ENCODE measurements at places on chromosomes 5 and 9.

DNA sequence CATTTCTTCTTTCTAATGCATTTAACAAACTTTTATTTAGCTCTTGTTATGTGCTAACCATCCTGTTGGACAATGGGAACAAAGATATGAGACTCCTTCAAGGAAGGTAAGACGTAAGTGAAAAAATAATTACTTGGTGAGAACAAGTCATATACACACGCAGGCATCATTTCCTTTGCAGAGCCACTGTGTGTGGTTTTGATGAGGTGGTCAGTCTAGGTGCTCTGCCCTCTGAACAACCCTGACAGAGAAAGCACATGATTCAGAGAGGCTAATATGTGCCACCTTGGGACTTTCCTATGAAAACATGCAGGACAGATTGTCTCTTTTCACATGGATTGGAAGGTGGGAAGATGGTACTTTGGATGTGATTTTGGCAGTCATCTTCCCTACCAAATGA is 1162.5 kb upstream of the DMAC1 start:
- DNase-seq: no peak

DNA sequence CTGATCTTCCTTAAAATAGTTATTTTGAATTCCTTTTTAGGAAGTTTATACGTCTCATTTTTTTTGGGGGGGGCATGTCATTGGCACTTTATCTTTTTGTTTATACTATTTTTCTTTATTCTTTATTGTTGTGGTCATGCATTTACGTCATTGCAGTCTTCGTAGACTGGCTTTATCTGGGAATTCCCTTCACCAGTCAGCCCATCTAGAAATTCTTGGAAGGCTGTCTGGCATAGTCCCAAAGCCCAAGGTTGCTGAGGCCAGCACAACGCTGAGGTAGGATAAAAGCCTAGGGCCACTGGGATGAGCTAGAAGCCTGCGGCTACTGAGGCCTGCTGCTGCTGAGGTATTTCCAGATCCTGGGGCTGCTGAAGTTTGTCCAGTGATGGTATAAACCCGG is 121.5 kb downstream of the ISOC1 start:
- no peak for DNase-seq

DNA sequence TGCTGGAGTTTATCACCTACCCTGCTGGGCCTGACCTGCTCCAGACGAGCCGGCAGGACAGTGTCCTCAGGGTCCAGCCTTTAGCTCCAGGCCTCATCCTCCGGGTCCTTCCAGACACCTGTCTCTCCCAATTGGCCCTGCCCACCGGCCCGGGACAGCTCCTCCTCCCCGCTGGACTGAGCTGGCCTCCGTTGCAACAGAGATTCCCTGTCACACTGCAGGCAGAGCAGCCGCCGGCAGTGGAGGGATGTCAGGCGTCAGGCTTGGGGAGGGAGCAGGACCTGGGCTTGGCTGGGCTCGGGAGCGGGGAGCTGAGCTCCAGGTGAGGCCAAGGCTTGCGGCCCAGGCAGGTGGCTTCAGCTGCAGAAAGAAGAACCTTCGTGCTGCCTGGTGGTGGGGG is 1.7 kb downstream of the KCNT1 start:
- DNase-seq: no peak

DNA sequence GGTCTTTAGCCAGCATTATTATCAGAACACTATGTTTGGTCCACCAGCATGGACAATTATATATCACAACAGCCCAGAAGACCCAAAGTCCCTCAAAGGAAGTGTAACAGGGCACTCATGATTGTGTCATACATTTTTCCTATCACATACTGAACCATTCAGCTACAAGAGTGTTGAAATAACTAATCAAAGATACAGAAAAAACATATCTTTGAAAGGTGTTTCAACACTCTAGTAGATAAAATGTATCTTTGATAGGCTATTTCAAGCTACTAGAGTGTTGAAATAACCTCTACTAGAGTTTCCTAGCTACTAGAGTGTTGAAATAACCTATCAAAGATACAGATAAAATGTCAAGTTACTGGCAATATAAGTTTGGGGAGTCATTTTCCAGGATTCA is 545.0 kb downstream of the PRR16 start:
- no peak for DNase-seq

DNA sequence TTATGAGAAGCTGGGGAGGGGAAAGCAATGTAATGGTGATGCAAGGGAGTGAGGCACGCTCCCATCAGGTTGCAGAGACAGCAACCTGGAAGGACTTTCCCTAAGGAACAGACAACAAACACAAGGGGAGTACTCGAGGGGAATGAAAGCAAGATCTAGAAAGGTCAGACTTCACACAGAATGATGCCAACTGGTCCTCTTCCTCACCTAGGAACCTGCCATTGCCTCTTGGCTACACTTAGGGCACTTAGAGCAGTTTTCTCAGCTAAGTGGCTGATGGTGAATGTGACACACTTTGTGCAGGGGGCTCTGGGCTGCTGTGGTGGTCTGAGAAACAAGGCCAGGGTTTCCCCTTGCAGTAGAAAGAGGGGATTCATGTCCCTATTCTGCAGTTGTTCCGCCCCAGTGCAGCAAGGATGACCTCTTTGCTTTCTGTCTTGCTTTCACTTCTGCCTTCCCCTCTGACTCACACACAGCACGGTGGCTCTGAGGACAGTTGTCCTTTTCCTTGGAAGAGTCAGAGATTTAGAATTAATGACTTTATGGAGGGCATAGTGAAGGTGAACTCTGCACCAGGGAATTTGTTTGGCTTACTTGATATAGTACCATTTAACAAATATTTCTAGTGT is 394.0 kb upstream of the KLF4 start:
- DNase-seq: no peak

GRCh38 chr5:172315587-172316493 is 32.3 kb upstream of the UBTD2 start:
- no peak for DNase-seq

DNA sequence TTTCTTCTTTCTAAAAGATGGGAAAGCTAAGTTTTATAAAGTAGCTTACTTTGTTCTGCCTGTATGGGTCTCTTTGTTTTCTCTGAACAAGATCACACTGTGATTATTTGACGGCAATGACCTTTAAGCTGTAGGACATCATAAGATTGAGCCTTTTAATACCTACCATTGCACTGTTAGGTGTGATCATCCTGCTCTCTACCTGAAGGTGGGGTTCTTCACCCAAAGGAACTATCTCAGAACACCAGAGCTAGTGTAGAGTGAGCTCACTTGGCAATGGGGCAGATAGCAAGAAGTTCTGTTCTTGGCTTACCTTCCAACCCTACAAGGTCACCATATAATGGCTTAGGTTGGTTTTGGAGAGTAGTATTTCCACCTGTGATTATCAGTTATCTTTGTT is 200.2 kb downstream of the SPATA31D1 start:
- no peak for DNase-seq

DNA sequence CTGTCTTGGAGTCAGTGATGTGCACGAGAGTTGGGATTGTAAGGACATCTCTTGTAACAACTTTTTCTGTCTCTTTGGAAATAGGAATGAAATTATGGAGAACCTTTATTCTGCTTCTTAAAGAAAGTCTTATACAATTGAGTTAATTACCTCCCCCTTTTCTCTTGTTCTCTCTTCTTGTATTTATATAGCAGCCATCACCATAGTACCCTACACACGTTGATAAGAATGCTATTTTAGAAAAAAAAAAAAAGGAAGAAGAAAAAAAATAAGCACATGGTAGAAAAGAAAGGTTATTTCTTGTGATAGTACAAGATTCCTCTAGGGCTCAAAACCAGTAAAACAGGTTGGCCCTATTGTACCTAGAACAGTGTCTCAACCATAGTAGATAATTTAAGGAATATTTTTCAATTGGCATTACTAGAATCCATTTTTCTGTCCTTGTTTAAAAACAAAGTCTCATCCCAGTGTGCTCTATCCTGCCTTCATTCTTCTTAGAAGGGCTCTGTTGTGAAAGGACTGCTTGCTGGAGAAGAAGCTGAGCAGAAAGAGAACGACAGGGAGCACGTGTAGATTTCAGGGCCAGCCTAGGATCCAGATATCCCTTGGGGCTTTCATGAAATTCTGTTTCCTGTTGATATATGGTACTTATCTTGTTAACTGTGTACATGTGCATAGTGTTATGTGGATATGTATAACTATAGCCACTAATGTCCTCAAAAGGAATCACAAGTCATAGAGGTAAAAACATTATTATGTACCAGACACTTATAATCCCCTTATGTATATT is 392.3 kb upstream of the MEF2C start:
- no peak for DNase-seq

DNA sequence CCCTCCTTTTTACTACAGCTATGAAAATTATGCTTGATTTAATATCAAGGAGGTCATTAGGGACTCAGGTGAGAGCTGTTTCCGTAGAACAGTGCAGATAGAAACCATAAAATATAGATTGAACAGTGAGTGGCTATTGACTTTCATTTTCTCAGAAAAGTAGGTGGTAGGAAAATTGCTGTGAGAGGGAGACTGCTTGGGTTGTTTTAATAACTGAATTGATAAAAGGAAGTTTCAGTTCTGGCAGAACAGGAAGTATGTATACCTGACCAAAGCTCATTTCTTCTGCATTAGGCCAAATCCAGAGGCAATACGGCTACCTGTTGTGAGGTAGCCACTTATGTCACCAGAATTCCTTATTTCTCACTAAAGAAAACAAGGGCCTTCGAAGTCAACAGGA is 761.7 kb upstream of the ARRDC3 start:
- no peak for DNase-seq

DNA sequence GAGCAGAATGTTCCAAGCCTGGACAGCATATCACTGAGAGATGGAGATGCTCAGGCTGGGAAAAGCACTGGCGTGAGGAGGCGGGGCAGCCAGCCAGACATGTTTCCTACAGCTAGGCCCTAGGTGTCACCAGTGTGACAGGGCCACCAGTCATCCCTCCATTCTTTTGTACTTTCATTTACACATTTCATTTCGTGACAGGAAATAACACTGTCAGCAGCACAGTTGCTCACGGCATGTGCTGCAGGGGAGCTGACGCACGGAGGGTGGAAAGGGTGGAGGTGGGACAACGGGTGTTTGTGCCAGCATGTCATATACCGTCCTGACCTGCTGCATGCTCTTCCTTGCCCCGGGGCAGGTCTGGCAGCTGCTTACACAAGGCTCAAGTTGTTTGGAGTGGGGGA is 14.8 kb upstream of the CEMIP2 start:
- no peak for DNase-seq

DNA sequence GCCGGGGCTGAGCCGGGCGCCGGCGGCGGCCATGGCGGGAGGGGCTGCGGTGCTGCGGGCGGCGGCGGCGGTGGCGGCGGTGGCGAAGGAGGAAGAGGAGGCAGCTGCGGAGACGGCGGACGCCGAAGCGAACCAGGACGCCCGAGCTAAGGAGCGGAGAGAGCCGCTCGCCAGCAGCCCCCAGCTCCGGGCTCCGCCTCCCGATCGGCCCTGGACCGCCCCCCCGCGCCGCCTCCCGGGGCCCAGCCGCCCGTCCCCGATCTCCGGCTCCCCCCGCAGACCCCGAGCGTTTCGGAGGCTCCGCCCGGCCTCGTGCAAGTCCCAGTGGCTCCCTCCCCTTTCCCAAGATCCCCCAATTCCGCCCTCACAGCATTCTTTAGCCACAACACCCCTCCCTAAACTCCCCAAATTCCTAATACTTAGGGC is at the start of gene ASTN2:
Gene ASTN2 (minus strand): TSS at position 152 of the 426 bp plus-strand sequence. CDS start 119 bp downstream, at position 33.
- DNase-seq: no peak

DNA sequence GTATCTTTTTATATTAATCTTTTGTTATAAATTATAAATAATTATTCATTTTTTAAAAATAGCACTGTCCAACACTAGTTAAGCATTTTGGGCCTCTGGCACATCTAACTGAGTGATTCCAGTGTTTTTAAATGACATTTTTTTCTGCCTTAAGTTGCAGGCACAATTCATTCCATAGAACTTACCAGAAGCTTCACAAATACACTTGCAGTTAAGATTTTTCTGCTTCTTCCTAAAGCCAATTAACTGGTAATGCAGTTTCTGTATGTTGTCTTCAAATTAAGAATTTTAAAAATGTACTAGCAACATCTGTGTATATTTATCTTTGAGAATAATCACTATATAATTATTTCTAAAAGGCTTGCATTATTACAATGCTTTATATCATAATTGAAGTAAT is 11.2 kb upstream of the NFIB start:
- DNase-seq: no peak

DNA sequence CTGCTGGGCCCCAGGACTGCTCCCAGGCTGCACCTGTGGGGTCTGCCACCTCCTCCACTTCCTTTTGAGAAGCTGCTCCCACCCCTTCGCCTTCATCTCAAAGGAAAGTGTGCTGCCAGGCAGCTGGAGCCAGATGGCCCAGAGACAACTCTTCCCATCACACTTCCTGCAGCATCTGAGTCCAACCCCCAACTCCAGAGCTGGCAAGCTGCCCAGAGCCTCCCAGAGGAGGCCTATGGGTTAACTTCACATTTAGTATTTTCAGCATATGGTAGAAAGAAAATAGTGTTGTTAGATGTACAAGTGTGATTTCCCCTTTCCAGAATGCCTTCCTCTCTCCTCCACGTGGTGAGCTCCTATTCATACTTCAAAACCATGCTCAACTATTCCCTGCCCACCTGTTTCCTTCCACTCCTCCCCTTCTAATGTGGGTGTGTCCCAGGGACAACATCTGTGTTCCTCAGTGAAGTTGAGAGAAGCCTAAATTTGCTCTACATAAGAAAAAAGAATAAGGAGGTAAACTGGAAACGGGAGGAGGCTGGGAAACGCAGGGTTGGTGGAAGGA is 38.6 kb upstream of the KCNMB1 start:
- DNase-seq: no peak

DNA sequence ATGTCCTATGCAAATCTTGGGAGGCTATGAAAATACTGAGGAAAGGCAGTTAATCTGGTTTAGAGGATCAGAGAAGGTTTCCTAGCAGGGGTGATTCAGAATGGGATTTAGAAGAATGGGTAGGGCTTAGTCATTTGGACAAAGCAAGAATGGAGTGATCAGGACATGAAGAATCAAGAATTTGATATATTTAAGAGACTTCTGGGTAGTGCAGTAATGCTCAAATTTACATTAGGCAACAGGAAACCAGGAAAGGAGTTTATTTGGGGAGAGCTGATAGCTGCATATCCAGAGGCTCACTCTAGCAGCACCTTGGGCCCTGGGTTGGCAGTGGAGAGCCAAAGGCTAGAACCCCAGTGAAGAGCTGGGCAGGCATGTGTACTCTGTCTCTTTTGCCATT is 78.9 kb upstream of the PAPPA start:
- no peak for DNase-seq

GRCh38 chr5:90475436-90475980 is 844 bp downstream of the POLR3G start:
- no peak for DNase-seq

DNA sequence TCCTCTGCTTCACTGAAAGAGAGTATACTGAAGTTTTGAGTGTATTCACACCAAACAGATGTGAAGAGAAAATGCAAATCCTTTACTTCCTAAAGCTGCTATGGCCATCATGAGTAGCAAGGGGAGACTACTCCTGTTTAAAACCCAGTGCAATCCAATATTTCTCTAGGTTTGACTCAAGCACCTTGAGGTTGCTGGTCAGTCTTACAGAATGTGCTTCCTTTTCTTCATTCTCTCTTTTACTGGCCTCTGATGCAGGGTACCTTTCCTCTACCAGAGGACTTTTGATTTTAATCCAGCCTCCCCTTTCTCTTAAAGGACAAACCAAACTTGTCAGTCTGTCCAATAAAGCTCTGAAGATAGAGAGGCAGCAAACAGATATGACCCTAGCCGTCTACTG is 98.1 kb upstream of the TLE4 start:
- no peak for DNase-seq

- DNase-seq: peak; percentile 45
Measured at GRCh38 chr9:110048976-110049698, 158.8 kb downstream of the C9orf152 start.

- DNase-seq: peak; percentile 62
Measured at GRCh38 chr9:73152543-73152844, 829 bp downstream of the ANXA1 start.
